ENCODE measurements at places on chromosomes 11 and 22.

DNA sequence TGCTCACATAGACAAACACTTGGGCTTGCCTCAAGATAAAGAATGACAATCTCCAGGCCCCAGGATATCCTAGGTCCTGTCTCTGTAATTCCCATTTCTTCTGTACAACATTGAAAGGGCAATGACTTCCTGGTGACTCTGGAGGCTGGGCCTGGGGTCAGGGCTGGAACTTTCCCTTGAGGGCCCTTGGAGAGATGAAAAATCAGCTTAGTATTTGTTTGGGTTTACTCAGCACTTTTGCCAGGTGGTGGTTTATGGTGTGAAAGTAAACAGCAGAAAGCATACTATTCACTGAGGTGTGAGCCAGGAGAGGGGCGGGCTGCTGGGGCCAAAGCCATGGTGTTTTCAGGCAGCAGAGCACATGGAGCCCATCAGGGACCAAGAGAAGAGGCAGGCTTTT lies 214.7 kb upstream of the NARS2 start:
- DNase-seq = no peak

GRCh38 chr11:12797996-12798395 lies 123.8 kb downstream of the TEAD1 start:
- DNase-seq = no peak

- DNase-seq = no peak
These were observed 15.5 kb upstream of the RASSF10 start for GRCh38 chr11:12993626-12994025.

- no peak for DNase-seq
These were observed 46.9 kb upstream of the SHISAL1 start for GRCh38 chr22:44359496-44360110.

DNA sequence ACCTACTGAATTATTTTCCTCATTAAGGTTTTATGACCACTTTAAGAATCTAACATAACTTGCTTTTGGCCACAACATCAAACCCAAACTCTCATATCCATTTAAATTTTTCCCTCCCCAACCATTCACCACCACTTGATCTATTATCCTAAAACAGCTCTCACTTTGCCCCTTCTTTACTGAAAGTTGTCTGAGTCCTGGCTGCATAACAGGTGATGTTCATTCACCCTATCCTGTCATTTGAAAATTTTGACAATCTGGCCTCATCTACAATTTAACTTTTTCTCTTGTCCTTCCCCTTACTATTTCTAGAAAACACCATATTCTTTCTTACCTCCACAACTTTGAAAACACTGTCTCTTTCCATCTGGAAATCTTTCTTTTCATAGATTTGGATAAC lies 89.3 kb downstream of the BDNF start:
- no peak for DNase-seq

DNA sequence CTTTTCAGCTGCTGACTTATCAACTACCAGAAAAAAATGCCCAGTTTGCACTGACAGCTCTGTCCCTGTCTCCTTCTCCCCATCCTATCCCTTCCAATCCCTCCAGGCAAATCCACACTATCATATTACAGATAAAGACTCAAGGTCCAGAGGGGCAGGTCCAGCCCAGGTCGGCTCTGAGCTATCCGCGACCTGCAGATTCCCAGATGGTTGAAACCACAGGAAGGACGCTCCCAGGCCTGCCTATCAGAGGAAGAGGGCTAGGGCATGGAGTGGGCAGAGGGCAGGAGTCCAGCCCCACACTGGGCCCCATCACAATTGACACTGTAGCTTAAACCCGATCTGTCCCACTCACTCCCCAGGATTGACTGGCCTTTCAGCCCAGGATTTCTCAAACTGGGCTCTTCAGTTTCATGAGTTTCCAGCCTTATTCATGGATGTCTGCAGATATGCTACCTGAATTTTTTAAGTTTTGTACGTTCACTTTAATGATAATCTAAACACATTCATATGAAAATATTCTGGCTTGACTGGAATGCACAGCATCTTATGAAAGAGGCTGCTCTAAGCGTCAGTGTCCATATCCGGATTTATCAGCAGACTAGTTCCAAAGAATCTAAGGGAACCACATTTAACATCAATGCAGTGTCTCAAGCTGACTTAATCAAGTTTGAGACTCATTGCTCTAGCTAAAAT lies 16.4 kb upstream of the FCHSD2 start:
- peak; percentile 81 for DNase-seq

DNA sequence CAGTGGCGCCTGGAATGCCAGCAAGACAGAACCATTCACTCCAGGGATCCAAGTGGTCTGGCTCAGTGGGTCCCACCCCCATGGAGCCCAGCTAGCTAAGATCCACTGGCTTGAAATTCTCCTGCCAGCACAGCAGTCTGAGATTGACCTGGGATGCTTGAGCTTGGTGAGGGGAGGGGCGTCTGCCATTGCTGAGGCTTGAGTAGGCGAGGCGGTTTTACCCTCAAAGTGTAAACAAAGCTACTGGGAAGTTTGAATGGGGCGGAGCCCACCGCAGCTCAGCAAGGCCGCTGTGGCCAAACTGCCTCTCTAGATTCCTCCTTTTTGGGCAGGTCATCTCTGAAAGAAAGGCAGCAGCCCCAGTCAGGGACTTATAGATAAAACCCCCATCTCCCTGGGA lies 125.7 kb upstream of the DDI1 start:
- DNase-seq = no peak

- peak; percentile 33 for DNase-seq
These were observed 228.5 kb upstream of the SESN3 start for GRCh38 chr11:95459291-95460042.

- no peak for DNase-seq
These were observed 717 bp upstream of the SLC7A4 start for GRCh38 chr22:21032868-21033688.

GRCh38 chr11:17777086-17777737 lies 42.6 kb downstream of the KCNC1 start:
- DNase-seq = no peak

DNA sequence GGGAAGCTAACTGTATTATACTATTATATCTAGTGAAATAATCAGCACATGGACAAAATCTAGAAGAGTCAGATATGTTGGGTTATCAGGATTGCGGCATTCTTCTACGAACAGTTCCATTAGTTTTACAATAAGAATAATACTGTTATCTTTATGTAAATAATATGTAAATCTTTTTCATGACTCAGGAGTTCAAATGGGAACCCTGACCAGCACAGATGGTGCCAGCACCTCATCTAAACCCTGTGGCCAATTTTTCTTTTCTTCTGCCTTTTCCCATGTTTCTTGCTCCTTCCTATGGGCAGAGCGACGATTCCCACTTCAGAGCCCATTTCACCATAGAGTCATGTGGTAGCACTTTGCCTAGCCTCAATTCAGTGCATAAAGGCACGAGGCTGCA lies 68.4 kb upstream of the CYP2D6 start:
- no peak for DNase-seq

DNA sequence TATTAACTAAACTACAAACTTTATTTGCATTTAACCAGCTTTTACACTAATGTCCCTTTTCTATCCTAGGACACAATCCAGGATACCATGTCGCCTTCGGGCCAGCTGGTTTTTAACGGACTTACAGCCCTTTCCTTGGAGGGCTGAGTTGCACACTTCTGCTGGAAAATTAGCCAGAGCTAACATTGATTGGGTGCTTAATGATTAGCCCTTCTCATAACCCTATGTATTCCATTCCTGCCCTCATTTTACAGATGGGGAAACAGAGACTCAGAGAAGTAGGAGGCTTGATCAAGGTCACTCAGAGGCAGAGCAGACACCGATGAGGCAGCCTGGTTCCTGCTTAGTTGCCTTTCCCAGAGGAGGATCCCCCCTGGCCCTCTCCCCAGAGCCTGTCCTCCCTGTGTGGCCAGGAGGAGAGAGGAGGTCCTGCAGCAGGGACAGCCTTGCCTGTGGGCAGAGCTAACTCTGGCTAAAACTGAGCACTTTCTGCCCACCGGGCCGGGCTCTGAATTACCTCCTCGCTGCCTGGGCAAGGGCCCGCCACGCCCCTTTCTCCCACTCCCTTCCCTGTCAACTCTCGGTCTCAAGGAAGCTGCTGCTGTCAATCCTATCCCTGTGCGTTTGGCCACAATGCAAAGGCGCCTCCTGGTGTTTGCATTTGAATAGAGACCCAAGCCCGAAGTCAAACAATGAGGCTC lies 59.6 kb upstream of the PAX6 start:
- DNase-seq = peak; percentile 50

- DNase-seq = no peak
These were observed 66.0 kb upstream of the FTH1 start for GRCh38 chr11:62033191-62034035.

GRCh38 chr11:67270256-67271204 lies 4.3 kb downstream of the GRK2 start:
- no peak for DNase-seq

GRCh38 chr11:78244080-78244479 lies 55.4 kb downstream of the USP35 start:
- DNase-seq = peak; percentile 61

- no peak for DNase-seq
These were observed 21.5 kb upstream of the ETS1 start for GRCh38 chr11:128608746-128609407.

DNA sequence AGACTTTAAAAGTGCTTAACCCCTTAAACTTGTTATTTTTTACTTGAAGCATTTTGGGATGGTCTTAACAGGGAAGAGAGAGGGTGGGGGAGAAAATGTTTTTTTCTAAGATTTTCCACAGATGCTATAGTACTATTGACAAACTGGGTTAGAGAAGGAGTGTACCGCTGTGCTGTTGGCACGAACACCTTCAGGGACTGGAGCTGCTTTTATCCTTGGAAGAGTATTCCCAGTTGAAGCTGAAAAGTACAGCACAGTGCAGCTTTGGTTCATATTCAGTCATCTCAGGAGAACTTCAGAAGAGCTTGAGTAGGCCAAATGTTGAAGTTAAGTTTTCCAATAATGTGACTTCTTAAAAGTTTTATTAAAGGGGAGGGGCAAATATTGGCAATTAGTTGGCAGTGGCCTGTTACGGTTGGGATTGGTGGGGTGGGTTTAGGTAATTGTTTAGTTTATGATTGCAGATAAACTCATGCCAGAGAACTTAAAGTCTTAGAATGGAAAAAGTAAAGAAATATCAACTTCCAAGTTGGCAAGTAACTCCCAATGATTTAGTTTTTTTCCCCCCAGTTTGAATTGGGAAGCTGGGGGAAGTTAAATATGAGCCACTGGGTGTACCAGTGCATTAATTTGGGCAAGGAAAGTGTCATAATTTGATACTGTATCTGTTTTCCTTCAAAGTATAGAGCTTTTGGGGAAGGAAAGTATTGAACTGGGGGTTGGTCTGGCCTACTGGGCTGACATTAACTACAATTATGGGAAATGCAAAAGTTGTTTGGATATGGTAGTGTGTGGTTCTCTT lies 2.8 kb downstream of the MALAT1 start:
- peak; percentile 61 for DNase-seq

- DNase-seq = no peak
These were observed 54.9 kb downstream of the P4HA3 start for GRCh38 chr11:74256378-74257133.

DNA sequence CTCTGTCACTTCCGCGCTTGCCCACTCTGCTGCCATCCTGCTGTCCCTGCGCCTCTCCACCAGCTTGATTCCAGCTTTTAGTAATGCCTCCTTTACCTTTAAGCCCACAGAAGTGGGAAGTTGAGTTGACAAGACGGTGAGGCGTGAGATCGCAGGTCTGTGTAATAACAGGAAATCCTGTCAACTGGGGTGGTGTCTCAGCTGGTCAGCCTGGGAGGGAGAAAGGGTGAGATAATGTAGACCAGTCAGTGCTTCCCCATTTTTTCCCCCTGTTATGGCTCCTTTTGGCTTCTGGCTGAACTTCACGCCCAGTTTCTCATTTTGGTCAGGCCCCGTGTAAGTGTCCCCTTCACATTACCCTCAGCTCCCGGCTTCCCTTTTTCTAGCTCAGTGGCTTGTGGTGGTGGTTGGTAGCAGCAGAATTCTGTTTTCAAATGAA lies 98.9 kb downstream of the TRAF6 start:
- DNase-seq = no peak

DNA sequence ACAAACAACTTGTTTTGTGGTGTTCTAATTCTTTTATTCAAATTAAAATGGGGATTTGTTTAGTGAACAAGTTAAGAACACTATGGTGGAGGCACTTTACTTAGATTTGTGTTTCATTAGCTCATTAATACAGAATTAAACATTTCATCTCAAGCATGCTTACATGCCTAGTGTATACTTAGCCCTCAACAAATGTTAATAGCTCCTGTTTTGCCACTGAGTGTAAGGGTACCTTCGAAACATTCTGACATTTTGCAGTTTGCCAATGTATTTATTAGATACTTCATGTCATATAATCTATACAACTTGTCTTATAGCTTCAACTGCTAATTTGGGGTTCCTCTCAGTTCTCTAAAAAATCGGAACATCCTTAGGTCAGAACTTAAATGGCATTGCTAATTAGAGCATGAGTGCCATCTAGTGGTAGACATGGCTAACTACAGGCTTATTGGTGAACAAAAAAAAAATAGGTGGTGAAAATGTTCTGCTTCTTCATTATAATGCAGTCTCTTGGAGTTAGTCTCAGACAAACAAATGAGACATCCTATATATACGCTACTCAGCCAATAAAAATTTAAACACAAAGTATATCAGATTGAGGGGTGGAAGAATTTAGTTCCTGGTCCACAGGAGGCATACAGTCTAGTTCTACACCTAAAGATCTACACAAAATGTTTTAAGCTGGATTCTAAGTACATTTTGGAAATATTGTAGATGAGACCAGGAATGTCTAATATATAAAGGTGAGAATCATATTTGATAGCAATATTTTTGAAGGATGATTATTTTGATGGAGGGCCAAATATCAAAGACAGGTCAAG lies 4.9 kb upstream of the CNTN5 start:
- peak; percentile 27 for DNase-seq

- no peak for DNase-seq
These were observed 12.5 kb upstream of the MUC6 start for GRCh38 chr11:1049071-1049405.

- no peak for DNase-seq
These were observed 1077.3 kb downstream of the OPCML start for GRCh38 chr11:132455044-132455443.

- DNase-seq = no peak
These were observed 7.4 kb downstream of the ACAT1 start for GRCh38 chr11:108128772-108129171.

DNA sequence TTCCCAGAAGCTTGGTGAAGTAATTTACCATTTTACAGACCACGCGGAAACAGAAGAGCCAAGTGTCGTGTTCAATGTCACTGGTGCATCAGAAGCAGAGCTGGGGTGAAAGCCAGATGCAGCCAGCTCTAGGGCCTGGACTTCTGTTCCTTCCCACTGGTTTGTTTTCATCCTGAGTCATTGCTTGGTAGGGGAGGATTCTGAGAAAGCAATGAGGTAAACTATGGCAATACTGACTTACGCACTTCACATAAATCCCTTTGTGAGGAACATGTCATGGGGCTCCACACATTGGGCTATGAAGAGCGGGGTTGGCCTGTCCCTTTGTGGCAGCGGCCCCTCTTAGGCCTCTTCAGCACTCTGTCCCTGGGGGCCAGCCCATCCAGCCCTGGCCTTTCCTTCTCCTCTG lies 52.4 kb upstream of the RBFOX2 start:
- peak; percentile 96 for DNase-seq

- DNase-seq = no peak
These were observed 74.1 kb downstream of the TRIM29 start for GRCh38 chr11:120063686-120064340.

Measured in fibroblast of lung (primary cell).